Activated CD8-positive, alpha-beta memory T cell treated with anti-CD3 and anti-CD28 coated beads for 1 hour (primary cell): ENCODE measurements at places on chromosomes 4 and X.

GRCh38 chrX:139566981-139567380 is 36.4 kb downstream of the F9 start:
- DNase-seq, result no peak

DNA sequence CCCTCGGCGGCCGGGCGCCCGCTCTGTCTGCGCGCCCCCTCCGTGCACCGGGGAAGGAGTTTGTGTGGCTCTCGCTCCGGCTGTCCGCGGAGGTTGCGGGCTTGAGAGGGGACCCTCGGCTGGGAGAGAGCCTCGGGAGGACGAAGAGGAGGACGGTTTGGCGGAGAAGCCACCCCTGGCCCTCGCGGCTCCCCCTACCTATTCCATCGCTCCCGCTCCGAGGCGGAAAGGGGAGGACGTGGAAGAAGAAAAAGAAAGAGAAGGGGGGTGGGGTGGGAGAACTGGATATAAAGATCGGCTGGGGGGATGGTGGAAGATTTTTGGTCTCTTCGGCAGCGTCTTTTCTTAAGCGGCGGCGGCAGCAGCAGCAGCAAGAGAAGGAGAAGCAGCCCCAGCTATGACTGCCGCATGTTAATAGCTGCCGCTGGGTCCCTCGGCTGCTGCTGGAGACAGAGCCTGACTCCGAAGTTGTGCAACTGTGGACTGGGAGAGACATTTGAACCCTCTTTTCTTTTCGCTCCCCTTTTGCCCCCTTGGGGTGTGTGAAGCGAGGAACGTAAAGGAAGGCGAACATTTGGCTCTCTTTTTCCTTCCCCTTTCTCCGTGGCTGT is 895 bp downstream of the ADGRL3 start:
- DNase-seq, result no peak

GRCh38 chrX:9134366-9134765 is 100.4 kb upstream of the FAM9B start:
- no peak for DNase-seq

- no peak for DNase-seq
Observed at GRCh38 chrX:9606971-9607370, 142.1 kb downstream of the TBL1X start.

- no peak for DNase-seq
Observed at GRCh38 chr4:20572976-20573375, 127.3 kb upstream of the PACRGL start.

DNA sequence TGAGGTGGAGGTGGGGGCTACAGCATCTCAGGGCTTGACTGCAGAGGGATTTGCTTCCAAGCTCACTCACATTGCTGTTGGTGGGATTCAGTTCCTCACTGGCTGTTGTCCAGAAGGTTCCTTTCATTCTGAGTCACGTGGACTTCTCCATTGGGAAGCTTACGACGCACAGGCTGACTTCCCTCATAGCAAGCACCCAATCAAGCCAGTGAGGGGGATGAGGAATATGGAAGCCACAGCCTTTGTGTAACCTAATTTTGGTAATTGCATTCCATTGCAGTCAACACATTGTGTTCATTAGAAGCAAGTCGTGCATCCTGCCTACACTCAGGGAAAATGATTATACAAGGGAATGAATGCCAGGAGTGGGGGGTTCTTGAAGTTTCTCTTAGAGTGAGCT is 32.7 kb upstream of the MXRA5 start:
- DNase-seq, result no peak

DNA sequence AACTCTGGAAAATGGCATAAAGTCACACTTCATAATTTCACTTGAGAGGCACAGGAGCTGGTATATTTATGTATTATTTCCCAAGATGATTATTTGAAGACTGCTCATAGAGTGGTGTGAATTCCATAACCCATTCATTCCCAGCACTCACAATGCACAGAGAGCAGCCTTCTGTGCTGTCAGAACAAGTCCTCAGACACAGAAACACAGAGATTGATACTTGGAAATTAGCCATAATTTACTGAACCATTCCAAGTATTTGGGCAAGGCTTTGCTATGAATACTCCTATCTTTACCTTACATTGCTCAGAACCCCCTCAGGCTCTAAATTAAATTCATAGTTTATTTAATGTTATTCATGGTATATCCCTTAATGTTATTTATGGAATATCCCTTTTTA is 53.6 kb downstream of the PABPC4L start:
- no peak for DNase-seq

DNA sequence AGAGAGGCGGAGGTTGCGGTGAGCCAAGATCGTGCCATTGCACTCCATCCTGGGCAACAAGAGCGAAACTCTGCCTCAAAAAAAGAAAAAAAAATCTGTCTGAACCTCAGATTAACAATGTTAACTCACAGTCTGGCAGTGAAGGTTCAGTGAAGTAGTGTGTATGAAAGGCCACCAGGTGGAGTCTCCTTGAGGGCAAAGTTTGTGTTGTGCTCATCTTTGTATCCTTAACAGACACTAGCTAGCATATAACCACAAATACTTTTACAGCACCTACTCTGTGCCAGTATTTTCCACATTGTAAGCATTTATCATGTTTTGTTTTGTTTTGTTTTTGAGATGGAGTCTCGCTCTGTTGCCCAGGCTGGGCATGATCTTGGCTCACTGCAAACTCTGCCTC is 46.0 kb upstream of the MGST2 start:
- no peak for DNase-seq

GRCh38 chr4:80913381-80913780 is 117.1 kb upstream of the BMP3 start:
- no peak for DNase-seq

- no peak for DNase-seq
Observed at GRCh38 chr4:6476893-6477292, 4.5 kb upstream of the PPP2R2C start.

DNA sequence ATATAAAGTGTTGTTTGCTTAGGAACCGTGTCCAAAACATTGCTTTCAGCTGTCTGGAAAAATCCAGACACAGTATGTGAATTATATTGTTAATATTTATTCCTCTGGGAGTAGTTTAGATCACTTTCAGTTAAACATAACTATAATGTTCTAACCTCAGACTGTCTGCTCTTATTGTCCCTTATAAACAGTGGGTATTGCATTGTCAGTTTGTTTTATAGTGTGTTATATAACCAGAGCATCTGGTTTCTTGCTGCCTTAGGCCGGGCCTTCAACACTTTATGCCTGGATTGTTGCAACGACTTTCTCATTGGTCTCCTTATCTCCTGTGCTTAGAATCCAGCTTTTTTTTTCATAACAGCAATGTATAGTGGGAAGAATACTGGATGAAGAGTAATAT is 26.4 kb downstream of the ATG4A start:
- DNase-seq, result no peak

GRCh38 chr4:183493246-183493645 is 11.6 kb upstream of the ING2 start:
- no peak for DNase-seq
